ENCODE measurements at places on chromosomes 11 and 22. TPM values are rescaled to one million over a fixed set of nuclear protein-coding genes. Genes with fewer than 3 reads are reported as not detected.

The GALR3 gene
- not detected for total RNA-seq

DNA sequence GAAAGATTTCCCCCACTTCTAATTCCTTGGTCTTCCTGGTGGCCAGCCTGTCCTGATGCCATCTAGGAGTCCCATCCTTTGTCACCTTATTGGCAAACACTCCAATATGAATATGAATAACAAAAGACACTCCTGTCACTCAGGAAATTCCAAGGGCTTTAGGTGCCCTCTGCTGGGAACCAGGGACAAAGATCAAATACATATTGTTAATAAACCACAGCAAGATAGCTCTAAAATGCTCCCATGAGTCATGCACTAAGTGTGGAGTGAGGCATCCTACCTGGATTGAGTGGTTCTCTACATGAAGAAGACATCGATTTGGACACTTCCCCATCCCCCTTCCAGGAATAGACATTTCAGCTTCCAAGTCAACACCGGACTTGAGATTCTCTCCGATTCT lies 823.6 kb downstream of the TBC1D22A start:
- DNase-seq, result no peak

GRCh38 chr22:37930270-37930951 lies 23.0 kb downstream of the C22orf23 start:
- DNase-seq, result no peak

DNA sequence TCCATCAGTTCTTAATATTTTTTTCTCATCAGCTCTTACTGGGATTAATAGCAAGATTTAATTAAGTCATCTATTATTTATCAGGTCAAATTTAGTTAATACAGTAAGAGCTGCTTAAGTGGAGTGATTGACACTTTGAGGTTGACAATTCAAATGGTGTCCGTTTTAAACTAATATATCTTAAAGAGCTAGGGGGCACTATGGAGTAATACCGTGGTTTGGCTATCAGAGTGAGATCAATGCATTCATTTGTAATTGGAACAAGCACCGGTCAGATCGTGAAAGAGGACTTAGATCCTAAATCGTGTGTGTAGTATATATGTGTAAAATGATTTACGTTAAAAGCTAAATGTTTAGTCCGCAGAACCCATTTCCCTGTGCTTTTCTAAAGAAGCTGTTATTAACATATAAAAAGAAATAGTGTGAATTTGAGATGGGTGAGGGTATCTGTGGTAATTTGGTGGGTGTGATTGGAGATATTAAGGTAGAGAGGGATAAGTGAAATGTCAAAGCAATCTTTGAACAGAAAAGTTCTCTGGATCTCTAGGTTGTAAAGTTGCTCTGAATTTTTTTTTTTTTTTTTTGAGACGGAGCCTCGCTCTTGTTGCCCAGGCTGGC lies 2.3 kb downstream of the SIK2 start:
- no peak for DNase-seq

The TRIM51 gene
- not detected for total RNA-seq

The RIN1 gene
- total RNA-seq, result 58.0 TPM

GRCh38 chr22:30282616-30283046 lies 6.7 kb downstream of the CASTOR1 start:
- DNase-seq, result no peak

DNA sequence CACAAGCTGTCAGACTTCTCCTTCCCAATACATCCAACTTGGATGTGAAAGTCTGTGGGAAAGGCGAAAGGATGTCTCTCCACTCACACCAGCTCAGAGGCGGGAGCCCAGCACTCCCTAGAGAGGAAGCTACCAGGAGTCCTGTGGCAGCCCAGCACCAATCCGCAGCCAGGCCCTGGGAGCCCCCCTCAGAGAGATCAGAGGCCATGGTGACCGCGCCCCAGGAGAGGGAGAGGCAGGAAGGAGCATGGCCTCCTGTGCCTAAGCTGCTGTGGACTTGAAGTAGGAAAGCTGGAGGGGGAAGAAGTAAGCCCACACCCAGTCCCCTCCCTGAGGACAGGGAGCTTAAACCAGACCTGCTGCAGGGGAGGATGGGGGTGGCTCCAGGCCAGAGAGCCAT lies 24.4 kb upstream of the IGSF9B start:
- no peak for DNase-seq

- DNase-seq, result no peak
These were observed 366.9 kb downstream of the BRD1 start for GRCh38 chr22:49460592-49461281.

DNA sequence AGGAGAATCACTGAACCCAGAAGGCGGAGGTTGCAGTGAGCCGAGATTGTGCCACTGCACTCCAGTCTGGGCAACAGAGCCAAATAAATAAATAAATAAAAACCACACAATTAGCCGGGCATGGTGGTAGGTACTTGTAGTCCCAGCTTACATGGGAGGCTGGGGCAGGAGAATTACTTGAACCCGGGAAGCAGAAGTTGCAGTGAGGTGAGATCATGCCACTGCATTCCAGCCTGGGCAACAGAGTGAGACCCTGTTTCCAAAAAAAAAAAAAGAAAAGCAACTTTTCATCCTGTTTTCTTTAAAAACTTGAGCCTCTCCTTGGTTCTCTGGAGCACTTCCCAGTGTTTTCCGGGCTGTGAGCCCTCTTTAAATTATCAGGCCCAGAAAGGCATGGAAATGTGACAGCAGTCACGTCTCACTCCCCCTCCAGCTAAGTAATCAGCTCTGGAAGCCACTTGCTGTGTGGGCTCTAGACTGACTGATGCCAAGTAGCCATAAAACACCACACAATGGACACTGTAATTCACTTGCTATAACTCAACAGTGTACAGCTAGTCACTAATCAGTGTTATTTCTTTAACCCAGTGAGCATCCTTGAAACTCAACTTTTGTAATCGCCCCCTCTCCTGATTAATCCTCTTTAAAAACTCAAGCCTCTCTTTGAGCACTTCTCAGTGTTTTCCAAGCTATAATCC lies 13.0 kb upstream of the MCHR1 start:
- no peak for DNase-seq

DNA sequence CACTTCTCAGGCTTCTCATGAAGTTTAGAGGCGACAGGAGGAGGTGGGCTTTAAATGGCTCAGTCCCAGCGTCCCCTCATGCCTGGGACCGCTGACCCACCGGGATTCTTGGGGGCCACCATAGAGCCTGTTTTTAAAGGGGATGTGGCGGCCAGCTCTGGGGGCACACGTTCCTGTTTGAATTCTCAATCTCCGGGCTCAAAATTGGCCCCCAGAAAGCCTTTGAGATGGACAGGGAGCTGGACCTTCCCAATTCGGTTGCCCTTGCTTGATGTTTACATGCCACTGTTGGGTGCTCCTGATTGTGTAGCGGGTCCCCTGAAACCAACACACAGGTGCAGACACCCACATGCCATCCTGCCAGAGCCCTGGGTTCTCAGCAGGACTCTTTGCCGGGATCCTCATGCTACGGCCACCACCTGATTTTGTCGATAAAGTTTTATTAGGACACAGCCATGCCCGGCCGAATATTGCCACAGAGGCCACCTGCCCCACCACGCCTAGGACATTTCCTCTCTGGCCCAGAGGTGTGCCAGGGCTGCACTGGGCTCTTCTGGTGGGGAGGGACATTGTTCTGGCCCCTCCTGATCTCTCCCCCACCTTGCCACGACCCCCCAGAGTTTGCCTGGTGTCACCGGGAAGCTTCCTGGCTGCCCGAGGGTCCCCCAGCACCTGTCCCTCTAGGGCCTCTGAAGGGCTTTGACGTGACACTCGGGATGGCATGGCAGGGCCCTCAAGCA lies 71.6 kb downstream of the KCNQ1 start:
- peak; percentile 40 for DNase-seq
